ENCODE measurements at places on chromosomes 2 and 18.

DNA sequence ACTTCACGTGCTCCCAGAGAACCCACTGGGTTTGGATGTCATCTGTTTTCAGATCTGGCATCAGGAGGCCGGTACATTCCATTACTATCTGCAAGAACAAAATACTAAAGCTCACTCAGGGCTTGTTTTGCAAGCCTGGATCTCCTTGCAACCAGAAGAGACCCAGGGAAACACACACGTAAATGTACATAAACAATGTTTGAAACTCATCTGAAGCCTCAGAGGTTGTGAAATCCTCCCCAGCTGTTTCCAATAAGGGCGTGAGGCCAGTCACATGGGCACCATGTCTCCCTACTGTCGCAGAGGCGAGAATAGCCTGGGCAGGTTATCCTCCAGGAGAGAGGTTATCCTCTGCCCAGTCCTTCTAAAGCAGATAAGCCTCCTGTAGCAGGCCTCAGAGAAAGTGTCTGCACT, 186.9 kb downstream of the GFPT1 start:
- DNase-seq = no peak

DNA sequence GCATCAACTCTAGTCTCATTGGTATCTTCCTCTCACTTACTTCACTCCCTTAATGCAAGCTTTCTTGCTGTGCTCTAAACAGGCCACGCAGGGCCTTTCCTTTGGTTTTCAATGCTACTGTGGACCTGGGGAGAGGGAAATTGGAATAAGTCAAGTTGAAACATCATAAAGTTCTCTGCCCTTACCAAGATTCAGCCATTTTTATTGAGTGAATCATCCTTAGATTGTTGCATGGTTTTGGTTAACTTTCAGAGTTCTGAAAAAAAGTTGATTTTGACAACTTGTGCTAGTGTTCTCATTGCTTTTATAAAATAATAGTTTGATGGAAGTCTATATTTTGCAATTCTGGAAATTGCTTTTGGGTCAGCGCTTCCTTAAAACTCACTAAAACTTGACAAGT, 852.8 kb upstream of the ACVR2A start:
- DNase-seq = no peak

GRCh38 chr2:95260028-95261023, 13.9 kb upstream of the PROM2 start:
- no peak for DNase-seq

DNA sequence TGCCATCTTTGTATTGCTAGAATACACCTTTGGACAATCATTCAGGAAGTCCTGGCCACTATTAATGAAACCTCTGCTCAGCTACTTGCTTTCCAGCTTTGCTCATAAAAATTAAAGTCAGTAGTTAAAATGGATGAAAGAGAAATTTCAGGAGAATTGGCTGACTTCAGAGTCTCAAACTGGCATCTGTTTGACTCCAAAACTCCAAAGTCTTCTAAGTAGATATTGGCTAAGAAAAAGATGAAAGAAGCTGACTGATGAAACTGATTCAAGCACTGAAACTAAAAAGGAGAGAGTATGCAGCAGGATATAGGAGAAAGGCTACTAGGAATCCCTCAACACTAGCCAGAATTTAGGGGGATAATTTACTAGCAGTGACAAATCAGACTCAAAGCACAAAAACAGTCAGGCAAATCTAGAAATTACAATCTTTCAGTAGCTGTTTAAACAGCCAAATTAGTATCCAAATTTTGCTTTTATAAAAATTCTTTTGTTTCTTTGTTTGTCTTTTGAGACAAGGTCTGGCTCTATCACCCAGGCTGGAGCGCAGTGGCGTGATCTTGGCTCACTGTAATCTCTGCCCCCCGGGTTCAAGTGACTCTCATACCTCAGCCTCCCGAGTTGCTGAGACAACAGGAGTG, 52.1 kb upstream of the DTNA start:
- DNase-seq = no peak

- DNase-seq = no peak
Measured at GRCh38 chr2:59223742-59224141, 982.6 kb upstream of the FANCL start.

DNA sequence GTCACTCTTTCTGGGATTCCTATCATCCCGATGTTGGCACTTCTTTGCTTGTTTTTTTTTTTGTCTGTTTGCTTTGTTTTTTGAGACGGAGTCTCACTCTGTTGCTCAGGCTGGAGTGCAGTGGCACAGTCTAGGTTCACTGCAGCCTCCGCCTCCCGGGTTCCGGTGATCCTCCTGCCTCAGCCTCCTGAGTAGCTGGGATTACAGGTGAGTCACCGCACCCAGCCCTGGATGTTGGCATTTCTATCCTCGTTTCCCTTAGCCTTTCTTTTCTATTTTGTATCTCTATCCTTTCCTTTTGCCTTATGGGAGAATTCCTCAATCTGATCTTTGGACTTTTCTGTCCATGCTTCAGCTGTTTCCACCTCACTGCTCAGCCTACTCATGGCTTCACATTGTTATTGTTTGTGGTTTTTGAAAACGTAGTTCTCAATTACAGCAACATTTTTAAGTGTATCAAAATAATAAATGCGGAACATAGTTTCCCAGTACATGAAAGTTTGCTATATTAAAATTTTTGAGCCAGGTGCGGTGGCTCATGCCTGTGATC, 62.1 kb upstream of the ZNF516 start:
- DNase-seq = no peak

GRCh38 chr2:126720638-126721037, 64.7 kb downstream of the GYPC start:
- DNase-seq = no peak

DNA sequence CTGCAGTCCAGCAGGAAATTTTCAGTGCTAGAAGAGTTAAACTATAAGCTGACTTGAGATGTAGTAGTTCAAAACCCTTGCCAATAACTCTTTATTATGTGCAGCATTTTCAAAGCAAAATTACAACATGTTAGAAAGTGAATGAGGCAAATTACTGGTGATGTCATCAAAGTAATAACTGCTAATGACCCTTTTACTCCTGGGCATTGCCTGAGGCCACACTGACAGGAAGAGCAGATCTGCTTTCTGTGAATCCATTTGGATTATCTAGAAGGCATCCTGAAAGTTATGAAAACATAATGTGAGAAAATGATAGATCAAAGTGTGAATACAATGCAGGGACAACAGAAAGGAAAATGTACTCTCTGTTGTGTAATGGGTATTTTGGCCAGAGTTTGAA, 139.6 kb upstream of the TRIB2 start:
- no peak for DNase-seq

DNA sequence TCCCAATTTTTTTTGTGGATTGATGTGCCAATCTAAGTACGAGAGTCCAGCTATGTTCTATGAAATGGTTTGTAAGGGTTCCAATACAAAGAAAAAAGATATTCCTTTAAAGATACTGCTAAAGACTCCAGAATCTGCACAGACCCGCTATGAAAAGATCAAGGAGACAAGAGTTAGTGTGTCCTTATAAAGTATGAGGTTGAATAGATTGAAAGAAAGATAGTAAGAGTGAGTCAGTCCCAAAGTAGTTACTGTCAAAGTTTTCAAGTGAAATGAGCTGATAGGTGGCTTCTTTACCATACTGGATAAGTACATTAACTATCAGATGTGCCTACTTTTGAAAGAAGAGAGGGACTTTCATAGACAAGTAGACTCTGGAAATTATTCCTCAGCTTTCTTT, 17.9 kb upstream of the EHBP1 start:
- no peak for DNase-seq

GRCh38 chr18:13435586-13436333, 217.2 kb downstream of the LDLRAD4 start:
- no peak for DNase-seq

DNA sequence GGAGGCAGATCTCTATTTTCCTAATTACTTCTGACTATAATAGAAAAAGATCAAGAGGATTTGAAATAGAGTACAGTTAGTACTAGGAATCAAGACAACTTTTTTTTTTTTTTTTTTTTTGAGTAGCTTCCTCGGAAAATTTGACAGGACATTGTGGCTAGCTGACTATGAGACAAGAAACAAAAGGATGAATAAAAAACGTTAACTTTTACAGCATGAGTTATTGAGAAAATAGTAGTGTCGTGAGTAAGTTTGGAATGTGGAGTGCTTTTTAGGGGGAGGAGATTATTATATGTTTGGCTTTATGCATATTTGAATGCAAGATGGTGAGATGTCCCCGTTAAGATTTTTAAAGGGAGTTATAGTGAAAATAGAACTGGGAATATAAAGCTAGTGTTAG, 27.7 kb upstream of the CPS1 start:
- DNase-seq = no peak

DNA sequence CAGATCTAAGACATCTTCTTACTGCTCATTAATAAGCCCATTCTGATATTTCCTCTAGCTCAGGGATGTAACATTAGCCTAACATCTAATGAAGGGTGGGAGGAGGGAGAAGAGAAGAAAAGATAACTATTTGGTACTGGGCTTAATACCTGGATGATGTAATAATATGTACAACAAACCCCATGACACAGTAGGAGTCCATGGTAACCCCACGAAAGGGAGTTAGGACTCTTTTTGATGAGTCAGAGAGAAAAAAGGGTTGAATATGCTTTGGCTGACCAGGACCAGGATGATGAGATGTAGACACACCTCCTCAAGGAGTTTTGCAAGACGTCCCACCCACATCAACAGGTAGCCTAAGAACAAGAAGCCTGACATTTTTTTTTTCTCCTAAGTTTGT, 34.4 kb upstream of the DLX2 start:
- DNase-seq = no peak

DNA sequence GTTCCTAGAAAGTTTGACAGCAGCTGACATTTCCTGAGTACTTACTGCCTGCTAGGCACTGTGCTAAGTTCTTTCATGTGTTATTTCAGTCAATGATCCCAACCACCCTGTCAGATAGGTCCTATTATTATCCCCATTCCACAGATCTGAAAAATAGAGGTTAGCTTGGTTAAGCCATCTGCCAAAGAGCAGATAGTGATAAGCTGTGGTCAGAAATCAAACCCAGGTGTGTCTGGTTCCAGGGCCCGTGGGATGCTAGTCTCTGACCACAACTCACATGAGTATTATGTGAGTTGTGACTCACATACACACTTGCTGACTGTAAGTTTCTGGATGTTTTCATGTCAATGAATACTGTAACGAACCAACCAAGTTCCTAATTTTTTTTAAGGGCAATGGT, 132.0 kb upstream of the APCDD1 start:
- no peak for DNase-seq
